ENCODE measurements at places on chromosomes 16 and 17.
A peak's percentile ranks its signal among the peaks of the same experiment; 100 is the strongest.

- no peak for DNase-seq
Measured at GRCh38 chr16:8583199-8583598, 7.1 kb downstream of the TMEM114 start.

- no peak for DNase-seq
Measured at GRCh38 chr17:45104497-45104896, 27.8 kb downstream of the PLCD3 start.

- no peak for DNase-seq
Measured at GRCh38 chr17:72646176-72646575, 446.3 kb downstream of the SLC39A11 start.

DNA sequence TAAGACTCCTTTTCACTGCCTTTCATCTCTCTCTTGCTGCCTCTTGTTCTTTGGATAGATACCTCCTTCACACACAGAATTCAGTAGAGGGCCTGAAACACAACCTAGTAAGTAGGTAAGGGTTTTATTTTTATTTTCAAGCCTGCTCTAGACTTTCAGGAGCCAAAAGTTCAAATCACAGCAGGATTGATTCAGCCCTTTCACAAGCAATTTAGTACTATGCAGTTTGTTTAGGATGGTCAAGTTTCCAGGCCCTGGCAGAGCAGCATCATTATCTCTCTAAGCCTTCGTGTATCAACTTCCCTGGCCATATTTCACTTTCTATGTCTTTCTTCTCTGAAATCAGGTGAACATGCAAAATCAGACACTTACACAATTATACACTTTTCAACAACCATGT is 148.8 kb upstream of the CORO6 start:
- no peak for DNase-seq

GRCh38 chr16:87966685-87967185 is 15.5 kb downstream of the BANP start:
- DNase-seq, result no peak

DNA sequence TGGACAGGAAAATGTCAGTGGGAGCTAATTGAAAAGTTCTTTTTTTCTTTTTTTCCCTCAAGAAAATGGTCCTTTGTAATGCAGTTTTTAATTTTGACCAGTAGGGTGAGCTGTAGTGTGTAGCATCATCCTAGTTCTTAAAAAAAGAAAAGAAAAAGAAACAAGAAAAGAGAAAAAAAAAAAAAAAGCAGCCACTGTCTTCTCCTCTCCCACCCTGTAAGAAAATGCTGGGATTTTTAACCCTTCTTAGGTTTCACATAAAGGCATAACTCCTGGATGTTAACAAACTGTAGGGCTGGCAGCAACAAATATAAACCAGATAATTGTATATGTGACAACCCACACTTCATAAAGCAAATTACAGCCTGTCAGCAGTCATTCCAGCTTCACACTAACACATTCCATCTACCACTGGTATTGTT is 78.1 kb downstream of the SKAP1 start:
- DNase-seq, result no peak

DNA sequence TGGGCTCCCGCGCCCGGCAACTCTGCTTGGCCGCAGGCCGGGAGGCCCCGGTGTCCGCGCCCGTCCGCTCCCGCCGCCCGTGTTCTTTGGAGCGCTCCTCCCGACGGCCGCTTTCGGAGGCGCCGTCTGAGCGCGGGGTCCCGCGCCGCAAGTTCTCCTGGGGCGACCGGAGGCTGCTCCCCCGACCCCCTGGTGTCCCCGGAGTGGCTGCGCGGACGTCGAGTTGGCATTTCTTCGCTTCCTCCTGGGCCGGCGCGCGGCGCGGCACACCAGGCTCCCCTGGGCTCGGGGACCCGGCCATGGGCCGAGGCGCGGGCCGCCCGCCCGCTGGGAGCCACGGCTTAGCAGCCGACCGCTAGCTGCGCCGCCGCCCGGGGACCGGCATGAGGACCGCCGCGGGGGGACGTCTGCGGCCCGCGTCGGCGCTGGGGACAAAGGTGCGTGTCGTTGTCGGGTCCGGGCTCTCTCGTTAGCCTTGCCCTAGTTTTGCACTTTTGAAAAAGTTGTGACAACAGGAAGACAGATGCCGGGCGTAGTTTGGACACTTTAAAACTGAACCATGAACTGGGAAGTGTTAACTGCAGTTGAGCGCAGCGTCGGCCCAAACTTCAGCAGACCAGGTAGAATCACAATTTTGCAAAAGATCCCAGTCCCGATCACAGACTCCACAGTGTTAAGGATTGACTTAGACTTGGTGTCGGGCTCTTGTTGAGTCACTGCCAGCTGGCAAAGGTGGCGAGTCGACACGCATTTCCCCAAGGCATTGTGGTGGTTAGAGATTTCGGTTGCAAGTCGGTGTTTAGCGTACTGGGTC is 700 bp downstream of the UBN1 start:
- peak; percentile 21 for DNase-seq

DNA sequence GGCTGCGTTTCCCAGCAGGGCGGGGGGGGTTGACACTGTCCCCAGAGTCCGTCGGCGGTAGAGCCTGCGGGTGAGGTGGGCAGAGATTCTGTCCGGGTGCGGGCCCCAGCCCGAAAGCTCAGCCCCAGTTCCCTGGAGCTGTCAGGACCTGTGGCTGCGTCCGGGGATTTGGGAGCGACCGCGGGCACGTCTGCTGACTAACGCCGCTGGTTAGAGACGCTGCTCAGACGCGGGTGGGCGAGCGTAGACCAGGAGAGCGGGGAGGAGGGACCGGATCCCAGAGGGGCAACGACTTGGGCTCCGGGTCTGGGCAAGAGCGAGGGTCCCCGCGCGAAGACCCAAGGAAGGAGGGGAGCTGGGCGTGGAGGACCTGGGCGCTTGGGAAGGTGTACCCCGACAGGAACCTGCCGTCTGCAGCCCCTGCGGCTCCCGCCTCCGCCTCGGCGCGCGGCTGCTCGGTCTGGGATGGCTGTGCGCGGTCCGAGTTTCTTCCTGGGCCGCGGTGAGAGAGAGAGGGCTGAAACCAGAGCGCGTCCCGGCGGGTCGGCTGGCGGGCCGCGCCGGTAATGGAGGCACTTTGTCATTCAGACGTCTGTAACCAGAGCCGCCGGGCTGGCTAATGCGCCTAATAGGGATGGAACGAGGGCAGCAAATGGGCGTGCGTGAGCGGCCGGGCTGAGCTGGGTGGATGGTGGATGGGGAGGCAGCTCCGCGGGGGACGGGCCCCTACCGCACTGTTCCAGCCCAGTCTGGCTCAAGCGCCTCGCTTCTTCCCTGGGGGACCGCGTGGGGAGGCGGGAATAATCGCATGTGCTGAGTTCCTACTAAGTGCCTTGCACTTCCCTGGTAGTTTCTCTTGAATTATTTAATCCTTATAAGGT is 2.3 kb downstream of the NGFR start:
- DNase-seq, result no peak

- no peak for DNase-seq
Measured at GRCh38 chr17:39569126-39569525, 38.6 kb downstream of the NEUROD2 start.

DNA sequence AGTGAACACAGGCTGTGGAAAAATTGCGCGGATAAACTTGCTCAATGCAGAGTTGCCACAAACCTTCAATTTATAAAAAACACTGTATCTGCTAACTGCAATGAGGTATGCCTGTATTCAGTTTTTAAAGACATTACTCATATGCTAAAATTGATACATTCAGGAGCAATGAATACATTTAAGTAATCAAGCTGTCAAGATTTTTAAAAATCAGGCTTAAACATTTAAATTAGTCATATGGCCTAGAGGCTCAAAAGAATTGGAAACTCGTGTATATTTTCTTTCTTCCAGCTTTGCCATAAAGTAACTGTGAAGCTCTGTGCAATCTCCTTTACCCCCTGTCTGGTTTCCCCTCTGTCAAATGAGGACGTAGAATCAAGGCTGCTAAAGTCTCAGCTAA is 4.1 kb downstream of the SYNRG start:
- DNase-seq, result no peak

DNA sequence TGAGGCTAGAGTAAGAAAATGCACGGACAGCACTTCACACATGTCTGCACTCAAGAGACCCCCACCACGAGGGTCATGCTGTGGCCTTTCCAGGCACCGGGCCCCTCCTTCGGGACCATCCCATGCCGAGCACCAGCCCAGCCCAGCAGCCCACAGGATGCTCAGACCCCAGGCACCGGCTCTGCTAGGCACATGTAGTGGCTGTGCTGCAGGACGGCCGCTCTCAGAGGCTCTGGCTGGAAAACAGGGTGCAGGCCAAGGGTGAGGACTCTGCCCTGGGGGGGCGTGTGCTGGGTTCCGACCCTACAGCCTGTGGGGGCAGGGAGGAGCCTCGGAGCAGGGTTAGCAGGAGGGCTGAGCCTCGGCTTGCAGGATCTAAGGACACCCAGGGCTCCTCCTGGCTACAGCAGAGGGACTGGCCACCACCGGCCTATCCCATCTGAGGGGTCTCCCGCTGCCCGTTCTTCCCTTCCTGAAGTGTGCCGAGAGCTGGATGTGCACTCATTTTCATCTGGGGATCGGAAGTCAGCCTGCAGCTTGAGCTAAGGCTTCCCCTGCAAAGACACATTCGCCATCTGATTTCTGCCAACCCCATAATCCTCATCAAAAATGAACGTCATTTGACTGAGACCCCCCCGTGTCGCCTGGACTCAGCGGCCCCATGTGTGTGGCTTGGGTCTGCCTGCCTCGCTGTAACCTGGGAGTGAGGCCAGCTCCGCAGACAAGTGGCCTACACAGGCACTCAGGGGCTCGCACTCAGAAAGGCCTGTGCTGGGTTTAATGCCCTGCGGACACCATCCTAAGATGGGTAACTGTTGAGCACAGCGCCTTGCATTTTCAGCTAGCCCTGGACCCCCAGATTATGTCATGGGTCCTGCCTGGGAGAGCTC is 293.1 kb upstream of the FOXF1 start:
- no peak for DNase-seq

GRCh38 chr17:68807998-68808772 is 147.0 kb downstream of the ABCA8 start:
- DNase-seq, result no peak

GRCh38 chr17:54992797-54993639 is 24.5 kb downstream of the STXBP4 start:
- DNase-seq, result no peak

DNA sequence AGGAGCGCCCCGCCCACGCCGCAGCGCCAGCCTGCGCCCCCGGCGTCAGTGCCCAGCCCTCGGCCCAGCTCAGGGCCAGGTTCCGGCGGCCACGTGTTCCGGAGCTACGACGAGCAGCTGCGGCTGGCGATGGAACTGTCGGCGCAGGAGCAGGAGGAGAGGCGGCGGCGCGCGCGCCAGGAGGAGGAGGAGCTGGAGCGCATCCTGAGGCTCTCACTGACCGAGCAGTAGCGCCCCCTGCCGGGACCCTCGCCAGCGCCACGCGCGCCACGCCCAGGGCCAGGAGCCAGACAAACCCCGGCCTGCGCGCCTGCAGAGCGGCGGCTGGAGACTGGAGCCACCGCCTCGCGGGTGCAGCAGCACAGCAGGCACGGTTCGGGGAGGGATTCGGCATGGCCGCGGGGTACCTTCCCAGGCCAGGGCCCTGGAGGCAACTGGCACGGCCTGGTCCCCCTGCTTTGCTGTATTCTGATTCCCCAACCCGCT is 9.3 kb downstream of the CORO6 start:
- DNase-seq, result peak; percentile 88

- DNase-seq, result no peak
Measured at GRCh38 chr17:12485361-12485906, 180.3 kb upstream of the MYOCD start.

DNA sequence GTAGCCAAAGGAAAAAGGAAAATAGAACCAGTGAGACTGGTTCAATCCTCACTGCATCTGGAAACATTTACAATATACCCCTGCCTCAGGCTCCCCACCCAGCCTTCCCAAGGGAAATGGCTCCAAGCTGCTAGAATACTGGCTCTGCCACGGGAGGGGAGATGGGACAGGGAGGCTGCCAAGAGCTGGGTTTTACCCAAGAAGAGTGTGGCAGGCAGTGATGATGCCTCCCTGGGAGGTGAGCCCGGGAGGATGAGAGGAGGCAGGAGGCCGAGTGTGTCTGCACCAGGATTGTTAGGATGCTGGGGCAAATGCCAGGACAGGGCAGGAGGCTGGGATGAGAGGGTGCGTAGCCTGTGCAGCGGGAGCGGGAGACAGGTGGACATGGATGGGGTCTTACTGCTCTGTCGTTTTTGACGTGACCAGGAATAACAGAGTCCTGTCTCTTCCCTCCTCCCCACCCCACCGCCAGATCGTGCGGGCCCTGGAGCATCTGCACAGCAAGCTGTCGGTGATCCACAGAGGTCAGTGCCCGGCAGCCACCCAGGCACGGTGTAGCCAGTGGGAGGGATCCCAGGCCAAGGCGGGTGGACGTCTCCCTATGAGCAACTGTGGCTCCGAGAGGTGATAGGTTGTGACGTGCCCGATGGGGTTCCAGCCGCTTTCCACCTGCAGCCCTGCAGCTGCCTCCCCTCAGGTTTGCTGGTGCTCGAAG is 18.4 kb downstream of the MAP2K3 start:
- no peak for DNase-seq

DNA sequence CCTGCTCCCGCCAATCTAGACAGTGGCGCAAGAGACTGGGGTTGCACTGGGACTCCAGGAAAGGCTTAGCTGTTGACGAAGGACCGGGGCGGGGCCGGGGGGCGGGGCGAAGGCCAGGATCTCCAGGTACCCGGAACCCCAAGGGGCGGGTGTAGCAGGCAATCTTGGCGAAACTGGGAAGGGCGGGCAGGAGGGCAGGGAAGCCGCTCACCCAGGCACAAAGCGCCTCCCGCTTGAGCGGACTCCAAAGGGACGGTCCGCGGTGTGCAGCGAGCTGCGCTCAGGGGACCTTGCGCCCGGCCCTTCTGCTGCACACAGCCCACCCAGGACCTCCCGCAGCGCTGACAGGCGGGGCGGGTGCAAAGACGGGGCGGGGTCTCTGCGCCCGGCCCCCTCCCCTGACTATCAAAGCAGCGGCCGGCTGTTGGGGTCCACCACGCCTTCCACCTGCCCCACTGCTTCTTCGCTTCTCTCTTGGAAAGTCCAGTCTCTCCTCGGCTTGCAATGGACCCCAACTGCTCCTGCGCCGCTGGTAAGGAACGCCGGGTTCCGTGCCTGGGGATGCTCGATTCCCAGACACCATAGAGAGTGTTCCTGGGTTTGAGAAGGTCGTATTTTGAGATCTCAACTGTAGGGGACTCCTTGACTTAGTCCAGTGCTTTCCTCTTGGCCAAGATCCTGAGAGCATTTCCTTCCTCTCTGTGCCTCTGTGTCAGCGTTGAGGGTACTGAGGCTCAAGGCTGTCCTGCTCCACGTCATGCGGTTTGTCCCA is at the start of gene MT1F:
Gene MT1F, plus strand, starts transcription at position 405 of the 772 bp plus-strand sequence. Its CDS starts 100 bp downstream, at position 505.
- peak; percentile 59 for DNase-seq

DNA sequence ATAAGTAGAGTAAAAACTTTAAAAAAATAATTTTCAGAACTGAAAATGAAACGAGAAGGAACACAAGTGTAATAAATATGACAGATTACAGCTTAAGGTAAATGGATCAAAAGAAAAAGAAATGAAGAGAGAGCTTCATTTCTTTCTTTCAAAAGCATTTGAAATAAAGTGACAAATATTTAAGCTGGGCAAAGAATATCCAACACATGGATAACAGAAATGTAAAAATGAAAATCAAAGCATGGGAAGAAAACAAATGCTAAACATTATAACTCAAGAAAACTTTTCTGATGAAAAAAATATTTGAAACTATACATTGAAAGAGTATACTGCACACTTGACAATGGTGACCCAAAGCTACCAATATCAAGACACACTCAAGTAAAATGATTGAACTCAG is 143.6 kb upstream of the IRX5 start:
- no peak for DNase-seq

GRCh38 chr17:67837965-67838364 is 12.7 kb downstream of the BPTF start:
- DNase-seq, result no peak

- DNase-seq, result no peak
Measured at GRCh38 chr17:62111562-62112171, 46.6 kb upstream of the MED13 start.

- DNase-seq, result no peak
Measured at GRCh38 chr16:13492046-13492445, 427.9 kb upstream of the ERCC4 start.

GRCh38 chr17:5667871-5668270 is 83.6 kb upstream of the NLRP1 start:
- no peak for DNase-seq

Measured in T follicular helper cell (primary cell).